ENCODE measurements at places on chromosomes 12 and 14. TPM values are rescaled to one million over a fixed set of nuclear protein-coding genes. Genes with fewer than 3 reads are reported as not detected.

IFNG-AS1 gene
- not detected for total RNA-seq

ZDHHC22 gene
- total RNA-seq, result 5.9 TPM

TAS2R31 gene
- 2.1 TPM for total RNA-seq

IL31 gene
- not detected for total RNA-seq

- DNase-seq, result no peak
These were observed 7.6 kb upstream of the MARK3 start for GRCh38 chr14:103377522-103378037.

DNA sequence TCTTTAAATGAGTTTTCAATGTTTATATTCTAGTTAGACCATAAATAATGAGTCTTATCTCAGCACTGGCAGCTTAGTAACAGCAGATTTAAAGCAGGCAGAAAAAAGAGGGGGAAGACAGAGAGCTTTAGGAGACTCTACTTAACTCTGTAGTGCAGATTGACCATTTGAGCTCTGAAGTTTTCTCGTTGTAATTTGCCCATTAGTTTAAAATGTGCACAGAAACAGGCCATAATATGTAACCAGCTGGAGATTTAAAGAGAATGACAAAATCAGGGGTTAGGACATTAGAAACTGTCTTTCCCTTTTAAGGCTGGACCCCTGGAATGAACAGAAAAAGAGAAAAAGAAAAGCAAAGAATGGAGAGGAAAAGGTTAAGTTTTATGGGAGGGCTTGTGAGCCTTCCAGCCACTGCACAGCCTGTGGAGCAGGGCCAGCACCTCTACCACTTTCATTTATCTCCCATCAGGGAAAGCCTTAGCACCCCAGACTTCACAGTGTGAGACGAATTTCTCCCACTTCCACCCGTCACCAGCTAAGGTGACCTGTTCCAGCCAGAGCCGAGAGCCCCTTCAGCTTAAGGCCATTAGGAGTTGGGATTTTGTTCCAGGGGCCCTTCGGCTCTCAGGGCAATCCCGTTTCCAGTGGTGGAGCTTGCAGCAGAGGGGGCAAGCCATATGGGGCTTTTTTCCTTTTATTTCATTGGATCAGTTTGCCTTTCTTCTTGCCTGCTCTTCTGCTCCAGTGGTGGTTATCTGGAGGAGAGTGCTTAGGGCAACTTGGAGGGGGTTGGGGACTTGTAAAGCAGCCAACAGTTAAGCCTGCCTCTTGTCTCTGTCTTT lies 8.0 kb downstream of the IL22 start:
- no peak for DNase-seq

DNA sequence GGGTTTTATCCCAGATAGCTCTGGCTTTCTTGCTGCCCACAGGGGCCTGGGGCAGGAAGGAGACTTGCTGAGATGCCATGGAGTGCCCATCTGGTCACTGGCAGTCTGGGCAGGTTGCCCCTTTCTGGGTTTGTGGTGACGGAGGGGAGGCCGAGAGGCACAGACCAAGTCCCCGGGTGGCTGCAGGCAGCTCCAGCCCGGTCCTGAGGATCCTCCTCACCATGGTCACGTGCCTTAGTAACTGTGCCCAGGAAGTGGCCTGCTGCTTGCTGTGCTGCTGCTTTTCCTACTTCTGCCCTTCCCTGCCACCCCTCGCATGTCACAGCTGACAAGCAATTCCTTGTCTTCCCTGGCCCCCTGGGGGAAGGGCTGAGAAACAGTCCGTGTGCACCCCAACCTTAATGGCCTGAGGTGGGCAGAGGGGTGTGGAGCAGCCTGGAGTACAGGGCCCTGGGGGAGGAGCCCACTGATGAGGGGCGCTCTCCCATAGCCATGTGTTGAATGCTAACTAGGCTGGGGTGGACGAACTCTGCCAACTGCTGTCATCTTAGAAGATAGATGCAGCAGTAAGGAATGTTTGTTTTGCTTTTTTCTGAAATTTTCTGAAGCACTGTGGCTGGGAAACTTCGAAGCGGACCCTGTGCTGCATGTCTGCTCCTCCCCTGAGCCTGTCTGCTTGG lies 54.9 kb upstream of the SRSF5 start:
- no peak for DNase-seq

- DNase-seq, result no peak
These were observed 198.1 kb downstream of the SLC38A4 start for GRCh38 chr12:46627686-46628085.

DNA sequence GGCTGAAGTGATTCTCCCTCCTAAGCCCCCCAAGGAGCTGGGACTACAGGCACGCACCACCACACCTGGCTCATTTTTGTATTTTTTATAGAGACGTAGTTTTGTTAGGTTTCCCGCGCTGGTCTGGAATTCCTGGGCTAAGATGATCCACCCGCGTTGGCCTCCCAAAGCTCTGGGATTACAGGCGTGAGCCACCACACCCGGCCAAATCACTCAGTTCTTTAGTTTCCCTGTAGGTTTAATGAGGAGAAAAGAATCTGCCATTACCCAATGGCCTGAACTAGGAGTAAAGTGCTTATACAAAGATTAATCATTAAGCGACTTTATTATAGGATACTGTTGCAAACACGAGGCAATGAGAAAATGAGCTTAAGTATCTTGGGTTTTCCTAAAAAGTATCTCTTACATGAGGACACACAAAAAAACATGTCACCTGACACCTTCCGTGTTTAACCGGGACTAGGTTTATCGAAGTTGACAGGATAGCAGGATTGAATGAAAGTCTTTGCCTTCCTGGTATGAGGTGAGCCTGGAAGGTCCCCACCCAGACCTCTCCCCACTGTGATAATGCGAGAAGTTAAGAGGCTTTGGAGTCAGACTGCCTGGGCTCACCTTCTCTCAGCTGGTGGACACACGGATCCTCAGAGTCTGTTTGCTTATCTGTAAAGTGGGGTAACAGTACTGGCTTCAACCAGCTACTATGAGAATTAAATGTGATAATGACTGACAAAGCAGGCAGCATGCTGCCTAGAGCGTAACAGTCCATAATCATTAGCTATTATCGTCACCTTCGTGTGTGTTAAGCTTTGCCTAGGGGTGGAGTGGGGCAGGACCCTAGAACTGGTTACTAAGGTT lies 133.5 kb upstream of the KRAS start:
- no peak for DNase-seq

DNA sequence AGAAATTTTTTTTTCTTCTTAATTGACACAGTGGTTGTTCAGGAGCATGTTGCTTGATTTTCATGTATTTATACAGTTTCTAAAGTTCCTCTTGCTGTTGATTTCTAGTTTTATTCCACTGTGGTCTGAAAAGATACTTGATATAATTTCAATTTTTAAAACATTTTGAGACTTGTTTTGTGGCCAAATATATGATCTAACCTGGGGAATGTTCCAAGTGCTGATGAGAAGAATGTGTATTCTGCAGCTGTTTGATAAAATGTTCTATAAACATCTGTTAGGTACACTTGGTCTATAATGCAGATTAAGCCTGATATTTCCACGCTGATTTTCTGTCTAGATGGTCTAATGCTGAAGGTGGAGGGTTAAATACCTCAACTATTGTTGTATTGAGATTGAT lies 151.4 kb upstream of the IFNG-AS1 start:
- DNase-seq, result no peak

DNA sequence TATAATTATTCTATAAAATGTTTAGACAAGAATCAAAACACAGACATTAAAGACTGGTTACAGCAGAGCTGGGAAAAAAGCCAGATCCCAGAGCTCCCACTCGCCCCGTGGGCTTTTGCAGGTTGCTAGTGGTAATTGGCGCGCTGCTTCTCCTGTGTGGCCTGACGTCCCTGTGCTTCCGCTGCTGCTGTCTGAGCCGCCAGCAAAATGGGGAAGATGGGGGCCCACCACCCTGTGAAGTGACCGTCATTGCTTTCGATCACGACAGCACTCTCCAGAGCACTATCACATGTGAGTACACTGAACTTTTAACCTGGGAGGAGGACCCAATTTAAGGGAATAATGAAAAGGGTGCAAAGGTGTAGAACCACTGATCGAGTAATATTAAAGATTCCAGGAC lies 7.5 kb downstream of the TMEM52B start:
- no peak for DNase-seq

DNA sequence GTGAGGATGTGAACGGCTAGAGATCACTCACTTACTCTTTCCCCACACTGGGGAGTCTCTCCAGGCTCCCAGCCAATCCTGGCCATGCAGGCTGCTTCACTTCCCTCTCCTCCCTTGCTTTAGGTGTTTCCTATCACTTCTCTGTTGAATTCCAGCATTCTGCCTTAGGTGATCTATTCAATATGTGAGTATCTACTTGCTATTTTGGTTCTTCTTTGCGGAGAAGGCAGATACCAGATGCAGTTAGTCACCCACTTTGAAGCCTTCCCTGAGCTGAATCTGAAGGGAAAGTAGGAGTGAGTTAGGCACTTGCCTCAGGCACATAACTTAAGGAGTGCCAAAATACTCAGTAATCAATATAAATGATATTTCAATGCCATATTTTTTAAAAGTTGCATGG lies 36.0 kb upstream of the FAR2 start:
- DNase-seq, result no peak

DNA sequence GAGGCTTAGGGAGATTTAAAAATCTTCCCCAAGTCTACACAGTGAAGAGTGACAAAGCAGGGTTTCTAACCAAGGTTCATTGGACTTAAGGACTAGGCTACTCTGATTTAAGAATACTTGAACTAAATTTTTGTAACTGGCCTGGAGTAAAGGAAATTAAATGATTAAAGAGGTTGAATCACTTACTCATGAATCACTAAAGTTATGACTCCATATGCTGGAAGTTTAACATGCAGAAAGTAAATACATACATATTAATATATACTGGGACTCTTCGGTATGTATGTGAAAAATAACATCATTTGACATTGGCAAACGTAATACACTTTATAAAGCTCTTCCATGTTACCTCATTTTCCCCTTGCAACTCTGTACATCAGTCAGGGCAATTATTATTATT lies 322.9 kb downstream of the KCNH5 start:
- DNase-seq, result no peak

Data from neural crest cell (in vitro differentiated cells).